ENCODE measurements at places on chromosomes 11 and 22. TPM values are rescaled to one million over a fixed set of nuclear protein-coding genes. Genes with fewer than 3 reads are reported as not detected.

KRTAP5-9 gene
- not detected for total RNA-seq

DGCR8 gene
- 20.3 TPM for total RNA-seq

MRGPRG gene
- total RNA-seq: not detected

BEST1 gene
- total RNA-seq: 0.47 TPM
